Spleen (tissue), 13 donors: ENCODE measurements at places on chromosomes 4 and X. TPM values are rescaled to one million over a fixed set of nuclear protein-coding genes. Genes with fewer than 3 reads are reported as not detected.
A peak's percentile ranks its signal among the peaks of the same experiment; 100 is the strongest.

Gene MSMO1
- total RNA-seq = 27.4 TPM

Gene ADGRL3
- 0.27 TPM for total RNA-seq

Gene ARHGEF9
- 21.7 TPM for total RNA-seq

Gene CLCN4
- 4.8 TPM for total RNA-seq

Gene YY2
- 2.5 TPM for total RNA-seq

Gene GPR173
- total RNA-seq = 2.8 TPM

Gene GASK1B
- 40.7 TPM for total RNA-seq

Gene CD99
- 206 TPM for total RNA-seq

Gene FRG1
- 42.6 TPM for total RNA-seq

Gene ADAM29
- not detected for total RNA-seq

Gene XAGE5
- not detected for total RNA-seq

DNA sequence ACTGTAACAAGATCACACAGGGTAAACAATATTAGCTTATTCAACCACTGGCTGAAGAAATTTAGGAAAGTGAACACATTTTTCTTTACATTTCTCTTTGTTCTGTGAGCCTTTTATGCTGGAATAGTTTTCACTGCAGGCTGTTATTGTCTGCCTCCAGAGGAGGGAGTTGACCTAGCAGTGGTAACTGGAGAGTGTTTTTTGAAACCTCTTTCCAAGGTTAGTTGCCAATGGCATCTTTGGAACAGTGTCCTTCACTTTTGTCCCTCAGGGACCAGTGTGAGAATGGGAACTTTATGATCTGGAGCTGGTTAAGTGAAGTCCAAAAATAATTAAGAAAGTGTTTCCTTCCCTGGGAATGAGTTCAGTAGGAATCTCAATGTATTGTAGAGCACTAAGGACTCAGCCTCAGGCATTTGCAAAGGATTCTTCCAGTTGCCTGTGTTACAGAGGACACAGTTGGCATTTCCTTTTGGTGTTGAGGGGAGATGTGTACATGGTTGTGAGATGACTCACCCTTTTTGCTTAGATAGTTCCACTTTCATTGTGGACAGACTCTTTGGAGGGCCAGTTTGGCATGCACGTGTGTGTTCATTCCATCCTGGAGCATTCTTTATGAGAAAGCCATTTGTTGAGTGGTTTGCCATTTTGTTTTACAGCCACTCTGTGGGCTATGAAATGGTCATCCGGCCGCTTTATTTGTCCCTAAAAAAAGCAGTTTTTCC lies 61.3 kb downstream of the AR start:
- DNase-seq = no peak

GRCh38 chrX:42869659-42870476 lies 91.9 kb upstream of the PPP1R2C start:
- no peak for DNase-seq

DNA sequence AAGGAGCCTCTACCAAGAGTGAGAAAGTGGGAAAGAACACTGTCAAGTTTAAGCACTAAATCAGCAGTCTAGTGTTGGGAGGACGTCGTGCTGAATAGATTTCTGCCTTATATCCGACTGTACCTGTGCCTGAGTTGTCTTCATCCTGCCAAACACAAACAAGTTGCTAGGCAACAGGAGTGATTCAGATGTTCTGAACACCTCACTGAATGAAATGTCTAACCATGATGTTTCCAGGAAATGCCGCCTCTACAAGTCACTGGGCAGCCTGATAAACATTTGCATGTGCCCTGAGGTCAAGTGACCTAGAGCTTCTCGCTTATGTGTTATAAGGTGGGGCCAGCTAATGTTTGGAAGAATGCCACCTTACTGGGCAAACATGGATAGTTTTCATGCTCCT lies 37.9 kb downstream of the SGMS2 start:
- no peak for DNase-seq

GRCh38 chrX:47190445-47191269 lies 3.0 kb upstream of the UBA1 start:
- peak; percentile 95 for DNase-seq

GRCh38 chr4:100168521-100168920 lies 21.7 kb downstream of the DDIT4L start:
- no peak for DNase-seq

GRCh38 chrX:1536712-1537030 lies 314 bp downstream of the P2RY8 start:
- no peak for DNase-seq

DNA sequence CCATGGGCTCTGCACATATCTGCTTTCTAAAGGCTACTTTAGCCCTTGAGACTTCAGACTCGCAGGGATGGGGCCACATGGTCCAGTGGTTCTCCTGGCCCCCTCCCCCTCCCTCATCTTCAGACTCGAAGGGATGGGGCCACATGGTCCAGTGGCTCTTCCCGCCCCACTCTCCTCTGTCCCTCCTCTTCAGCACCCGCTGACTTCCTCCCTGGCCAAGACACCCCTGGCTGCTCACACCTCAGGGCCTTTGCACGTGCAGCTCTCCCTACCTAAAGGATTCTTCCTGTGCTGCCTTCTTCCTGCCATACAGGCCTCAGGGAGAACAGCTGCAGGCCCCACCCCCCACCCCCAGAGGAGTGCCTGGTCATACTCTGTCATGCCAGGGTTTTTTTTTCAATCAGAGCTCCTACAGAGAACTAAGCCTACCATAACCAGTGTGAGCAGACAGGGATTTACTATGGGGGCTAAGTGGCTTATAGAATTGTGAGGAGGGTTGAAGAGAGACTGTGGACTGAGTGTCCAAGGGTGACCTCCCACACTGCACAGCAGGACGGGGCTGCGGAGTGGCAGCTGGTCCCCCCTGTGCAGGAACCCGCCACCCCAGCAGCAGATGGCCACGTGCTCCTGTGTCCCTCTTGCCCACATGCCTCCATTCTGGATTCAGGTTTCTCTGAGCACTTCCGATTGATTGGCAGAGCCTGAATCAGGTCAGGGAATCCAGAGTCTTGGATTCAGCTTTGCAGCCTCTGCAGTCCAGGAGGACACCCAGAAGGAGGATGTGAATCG lies 6.1 kb upstream of the SPON2 start:
- no peak for DNase-seq

- no peak for DNase-seq
Measured at GRCh38 chrX:72262077-72262476, 15.0 kb downstream of the RPS4X start.

- DNase-seq = no peak
Measured at GRCh38 chrX:50671661-50672060, 142.3 kb downstream of the SHROOM4 start.

- no peak for DNase-seq
Measured at GRCh38 chr4:85520765-85521749, 46.1 kb downstream of the ARHGAP24 start.

DNA sequence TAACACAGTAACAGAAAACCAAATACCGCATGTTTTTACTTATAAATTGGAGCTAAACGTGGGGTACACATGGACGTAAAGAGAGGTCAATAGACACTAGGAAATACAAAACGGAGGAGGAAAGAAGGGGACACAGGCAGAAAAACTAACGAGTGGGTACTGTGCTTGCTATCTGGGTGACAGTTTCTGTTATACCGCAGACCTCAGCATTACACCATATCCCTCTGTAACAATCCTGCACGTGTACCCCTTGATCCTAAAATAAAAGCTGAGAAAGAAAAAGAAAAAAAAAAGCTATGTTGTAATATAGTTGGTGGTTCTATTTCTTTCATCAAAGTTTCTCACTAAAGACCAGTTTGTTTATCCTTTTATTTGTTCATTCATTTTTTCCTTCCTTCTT lies 47.9 kb upstream of the UNC5C start:
- DNase-seq = no peak

- no peak for DNase-seq
Measured at GRCh38 chrX:129649268-129650182, 5.2 kb downstream of the APLN start.

GRCh38 chr4:136965478-136965877 lies 566.8 kb downstream of the PCDH18 start:
- no peak for DNase-seq

GRCh38 chr4:186693159-186693815 lies 30.4 kb downstream of the FAT1 start:
- DNase-seq = no peak

DNA sequence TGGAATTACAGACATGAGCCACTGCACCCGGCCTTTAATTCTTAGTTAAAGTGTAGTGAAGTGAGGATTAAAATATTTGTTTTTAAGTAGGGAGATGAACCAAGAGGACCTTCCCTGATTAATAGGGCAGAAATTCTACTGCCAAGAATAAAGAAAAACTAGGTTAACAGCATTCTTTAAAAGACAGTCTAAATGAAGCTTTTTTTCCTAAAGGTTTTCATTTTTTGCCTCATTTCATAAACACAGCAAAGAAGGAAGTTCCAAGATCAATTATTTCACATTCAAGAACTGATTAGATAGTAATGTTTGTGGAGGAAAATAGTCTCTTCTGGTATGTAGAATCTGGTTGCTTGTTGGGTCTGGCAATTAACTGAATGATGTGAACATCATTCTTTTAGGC lies 112.1 kb upstream of the ARSJ start:
- no peak for DNase-seq

- DNase-seq = no peak
Measured at GRCh38 chr4:55993994-55994663, 45.4 kb downstream of the CEP135 start.

GRCh38 chr4:157040405-157040804 lies 35.5 kb upstream of the GLRB start:
- no peak for DNase-seq

- no peak for DNase-seq
Measured at GRCh38 chr4:144295286-144295995, 154.9 kb upstream of the GYPA start.

DNA sequence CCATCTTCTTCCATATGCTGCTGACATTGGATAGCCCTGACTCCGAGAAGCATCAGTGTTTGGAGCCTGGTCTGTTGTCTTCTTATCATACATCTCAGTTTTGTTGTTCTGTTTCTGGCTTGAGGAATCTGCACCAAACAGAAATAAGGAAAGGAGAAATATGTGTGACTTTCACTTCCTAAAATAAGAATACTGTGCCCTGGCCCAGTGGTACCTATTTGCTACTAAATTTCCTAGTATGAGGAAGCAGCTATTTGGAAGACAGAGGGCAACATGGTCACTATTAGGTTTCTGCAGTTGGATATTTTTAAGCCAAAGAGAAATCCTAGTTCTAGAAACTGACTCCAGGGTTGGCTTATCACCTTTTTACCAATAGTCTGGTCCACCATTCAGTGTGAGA lies 16.8 kb downstream of the CT47C1 start:
- DNase-seq = no peak

DNA sequence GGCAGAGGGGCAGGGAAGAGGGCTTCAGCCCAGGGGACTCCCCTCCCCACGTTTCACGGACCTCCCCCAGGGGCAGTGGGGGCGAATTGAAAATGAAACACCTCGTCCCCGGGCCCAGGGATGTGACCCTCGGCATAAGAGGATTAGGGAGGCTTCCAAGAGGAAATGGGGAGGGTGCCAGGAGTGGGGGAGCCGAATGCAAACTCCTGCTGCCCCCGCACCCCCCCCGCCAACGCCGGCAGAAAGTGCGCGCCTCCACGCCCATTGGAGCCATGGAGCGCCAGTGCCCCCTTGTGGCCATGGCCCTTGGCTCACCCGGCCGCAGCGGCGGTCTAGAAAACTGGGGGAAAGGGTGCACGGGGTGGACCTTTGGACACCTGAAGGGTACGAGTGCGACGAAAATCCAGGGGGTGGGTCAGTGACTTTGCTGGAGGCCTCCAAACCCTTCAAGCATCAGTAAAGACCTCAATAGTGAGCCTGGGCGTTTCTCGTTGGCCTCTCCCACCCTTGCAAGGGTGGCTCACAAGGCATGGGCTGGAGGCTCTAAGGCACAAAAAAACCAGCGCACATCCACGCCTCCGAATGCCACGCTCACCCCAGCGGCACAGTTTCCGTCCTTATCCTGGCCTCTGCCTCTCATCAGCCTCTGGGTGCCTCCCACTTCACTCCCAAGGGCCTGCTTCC lies 120.8 kb upstream of the PJA1 start:
- DNase-seq = peak; percentile 88

- no peak for DNase-seq
Measured at GRCh38 chrX:120874678-120875557, 748 bp downstream of the CT47B1 start.
